Activated CD4-positive, alpha-beta T cell treated with anti-CD3 and anti-CD28 coated beads, Interleukin-2, Interleukin-6, amounts not matched to agents 100 ng/mL and 50 ng/mL, durations not matched to agents 16 hours and 8 hours (primary cell): ENCODE measurements at places on chromosomes 4 and X.

DNA sequence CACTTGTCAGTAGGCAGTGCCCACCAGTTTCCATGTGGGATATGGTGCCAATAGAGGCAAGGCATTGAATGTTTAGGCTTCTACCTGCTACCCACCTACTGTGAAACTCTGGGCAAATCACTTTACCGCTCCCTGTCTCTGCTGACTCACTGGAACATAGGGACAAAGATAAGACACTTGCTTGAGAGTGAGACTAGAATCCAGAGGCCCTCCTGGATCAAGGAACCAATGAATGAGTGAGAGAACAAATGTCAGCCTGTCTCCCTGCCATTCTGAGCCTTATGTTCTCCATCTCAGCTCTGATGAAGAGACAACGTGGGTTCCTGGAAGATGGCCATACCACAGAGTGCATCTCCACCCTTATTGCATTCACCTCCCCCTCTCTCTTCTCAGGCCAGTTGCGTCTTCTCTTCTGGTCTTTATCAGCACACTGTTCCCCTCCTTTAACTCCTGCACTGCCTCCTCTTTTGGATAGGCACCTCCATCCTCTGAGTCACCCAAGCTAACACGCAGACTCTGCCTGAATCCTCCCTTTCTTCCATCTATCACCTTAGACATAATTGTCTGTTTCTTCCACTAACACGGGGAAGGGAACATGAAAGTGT lies 15.4 kb upstream of the PRRG3 start:
- no peak for DNase-seq

DNA sequence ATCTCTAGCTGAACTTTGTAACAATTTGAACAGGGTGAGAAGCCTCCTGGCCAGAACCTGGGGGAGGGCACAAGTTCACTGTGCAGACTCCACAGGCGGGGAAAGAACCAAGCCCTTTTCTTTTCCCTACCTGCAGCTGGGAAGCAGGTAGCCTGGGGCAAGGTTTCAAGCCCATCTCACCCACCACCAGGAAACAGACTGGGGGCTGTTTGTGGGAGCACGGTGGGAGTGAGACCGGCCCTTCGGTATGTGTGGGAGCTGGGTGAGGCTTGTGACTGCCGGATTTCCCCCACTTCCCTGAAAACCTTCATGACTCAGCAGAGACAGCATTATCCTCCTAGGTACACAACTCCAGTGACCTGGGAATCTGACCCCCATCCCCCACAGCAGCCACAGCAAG lies 211.7 kb downstream of the ZNF674 start:
- no peak for DNase-seq

DNA sequence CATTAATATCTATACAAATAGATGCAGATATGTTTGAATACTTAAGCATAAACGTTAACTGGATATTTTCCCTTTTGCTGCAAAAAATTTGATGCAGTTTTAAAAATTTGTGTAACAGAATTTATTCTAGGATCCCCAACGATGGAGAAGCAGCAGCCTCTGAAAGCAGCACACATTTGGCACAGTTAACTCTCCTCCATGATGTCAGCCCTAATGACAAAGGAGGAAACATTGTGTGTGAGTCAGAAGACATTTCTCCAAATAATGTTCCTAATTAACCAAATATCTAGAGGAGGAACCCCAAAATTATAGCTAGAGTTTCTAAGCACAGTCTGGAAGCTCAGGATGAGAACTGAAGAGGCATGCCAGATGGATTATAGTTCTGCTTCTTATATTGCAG lies 281.9 kb upstream of the MAD2L1 start:
- no peak for DNase-seq

DNA sequence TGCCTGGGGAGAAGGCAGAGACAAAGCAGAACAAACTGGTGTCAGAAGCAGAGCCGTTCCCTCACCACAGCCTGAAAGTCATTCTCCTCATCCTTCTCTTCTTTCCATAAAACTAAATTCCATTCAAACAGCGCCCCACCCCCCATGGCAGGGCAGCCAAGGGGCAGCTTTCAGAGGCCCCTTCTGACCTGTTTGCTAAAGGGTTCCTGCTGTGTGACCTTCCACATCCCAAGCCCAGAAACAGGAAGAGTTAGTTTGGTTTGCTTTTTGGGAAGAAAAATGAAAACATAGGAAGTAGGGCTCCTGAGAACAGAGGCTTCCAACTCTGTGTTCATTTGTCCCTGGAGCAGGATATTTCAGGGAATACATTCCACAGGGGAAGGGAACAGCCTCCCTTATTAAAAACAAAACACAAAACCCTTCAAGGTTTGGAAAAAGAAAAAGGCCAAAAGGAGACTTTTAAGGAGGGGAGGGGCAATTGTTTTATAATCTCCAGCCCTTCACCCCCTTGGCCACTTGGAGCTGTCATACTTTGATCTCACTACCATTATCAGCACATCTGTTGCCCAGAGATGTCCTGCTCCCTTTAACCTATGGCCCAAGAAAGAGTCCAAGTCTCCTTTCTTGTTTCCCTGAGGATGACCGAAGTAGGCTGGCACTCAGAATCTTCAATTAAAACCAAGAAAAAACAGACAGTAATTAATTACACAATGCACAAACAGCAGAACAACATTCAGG lies 25.3 kb downstream of the STARD8 start:
- DNase-seq: no peak

GRCh38 chrX:53280331-53281320 lies 758 bp downstream of the IQSEC2 start:
- no peak for DNase-seq

DNA sequence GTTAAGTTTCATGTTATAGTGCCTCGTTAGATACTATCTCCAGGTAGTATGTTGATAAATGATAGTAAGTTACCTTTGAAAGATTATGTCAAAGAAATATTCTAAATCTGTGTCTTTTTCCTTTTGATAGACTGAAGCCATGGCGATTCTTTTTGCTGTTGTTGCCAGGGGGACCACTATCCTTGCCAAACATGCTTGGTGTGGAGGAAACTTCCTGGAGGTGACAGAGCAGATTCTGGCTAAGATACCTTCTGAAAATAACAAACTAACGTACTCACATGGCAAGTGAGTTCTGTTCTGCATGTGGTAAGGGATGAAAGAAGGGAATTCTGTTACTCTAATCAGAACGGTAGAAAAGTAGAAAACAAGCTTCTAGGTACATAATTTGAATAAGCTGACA lies 8.2 kb downstream of the VAMP7 start:
- no peak for DNase-seq

GRCh38 chr4:9996319-9997110 lies 24.8 kb downstream of the SLC2A9 start:
- DNase-seq: no peak

- no peak for DNase-seq
Measured at GRCh38 chrX:102966701-102967100, 29.6 kb downstream of the RAB40AL start.

GRCh38 chr4:53113431-53114225 lies 251.5 kb downstream of the RASL11B start:
- peak; percentile 72 for DNase-seq

- no peak for DNase-seq
Measured at GRCh38 chrX:112901869-112902725, 61.5 kb upstream of the AMOT start.

DNA sequence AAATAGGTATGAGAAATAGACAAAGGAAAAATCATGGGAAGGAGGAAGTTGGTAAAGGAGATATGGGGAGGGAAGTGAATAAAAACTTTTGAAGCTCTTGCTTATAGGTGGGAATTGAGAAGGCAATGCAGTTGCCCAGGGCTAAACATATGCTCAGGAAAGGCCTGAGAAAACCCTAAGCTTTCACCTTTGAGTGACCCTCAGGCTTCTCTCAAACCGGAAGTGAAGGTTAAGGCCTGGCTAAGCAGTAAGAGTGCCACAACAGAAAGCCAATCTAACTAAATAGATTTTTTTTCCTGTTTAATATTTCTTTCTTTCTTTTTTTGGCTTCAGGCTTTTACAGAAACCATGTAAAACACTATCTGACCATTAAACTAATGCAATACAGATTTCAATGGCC lies 69.5 kb upstream of the GABRA3 start:
- no peak for DNase-seq

DNA sequence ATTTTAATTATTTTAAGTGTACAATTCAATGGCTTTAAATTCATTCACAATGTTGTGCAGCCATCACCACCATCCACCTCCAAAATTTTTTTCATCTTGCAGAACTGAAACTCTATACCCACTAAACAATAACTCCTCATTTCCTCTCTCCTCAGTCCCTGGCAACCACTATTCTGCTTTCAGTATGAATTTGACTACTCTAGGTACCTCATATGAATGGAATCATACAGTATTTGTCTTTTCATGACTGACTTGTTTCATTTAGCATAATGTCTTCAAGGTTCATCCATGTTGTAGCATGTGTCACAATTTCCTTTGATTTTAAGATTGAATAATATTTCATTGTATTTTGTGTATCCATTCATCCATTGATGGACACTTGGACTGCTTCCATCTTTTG lies 46.9 kb downstream of the KIF4A start:
- peak; percentile 72 for DNase-seq

DNA sequence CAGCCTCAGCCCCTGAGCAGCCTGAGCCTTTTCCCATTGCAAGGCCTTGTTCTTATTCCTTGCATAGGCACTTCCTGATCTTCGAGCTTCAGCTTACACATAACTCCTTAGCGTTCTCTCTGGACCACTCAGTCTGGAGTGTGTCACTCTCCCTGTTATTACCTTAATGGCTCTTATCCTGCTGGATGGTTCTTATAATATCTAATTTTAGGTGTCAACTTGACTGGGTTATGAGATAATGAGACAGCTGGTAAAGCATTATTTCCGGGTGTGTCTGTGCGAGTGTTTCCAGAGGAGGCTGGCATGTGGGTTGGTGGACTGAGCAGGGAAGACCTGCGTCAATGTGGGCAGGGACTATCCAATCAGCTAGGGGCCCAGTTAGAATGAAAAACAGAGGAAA lies 75.7 kb downstream of the HAUS3 start:
- no peak for DNase-seq

DNA sequence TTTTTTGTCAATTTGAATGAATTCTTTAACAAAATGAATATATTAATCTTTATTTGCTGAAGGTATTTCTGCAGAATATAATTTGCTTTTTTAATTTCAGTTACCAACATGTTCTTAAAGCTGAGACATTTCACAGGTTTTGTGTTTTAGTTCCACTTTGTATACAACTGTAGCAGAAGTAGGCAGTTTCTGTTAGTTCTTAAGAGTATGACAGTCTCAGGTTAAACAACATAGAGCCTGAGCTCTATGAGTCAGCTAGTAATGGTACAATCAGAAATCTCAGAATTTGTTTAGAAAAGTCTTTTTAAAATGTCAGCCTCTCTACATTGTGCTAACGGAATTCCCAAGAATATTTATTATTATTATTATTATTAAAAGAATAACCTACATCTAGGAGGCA lies 50.4 kb downstream of the GSTCD start:
- DNase-seq: no peak

GRCh38 chrX:148382983-148383382 lies 117.4 kb upstream of the AFF2 start:
- no peak for DNase-seq

DNA sequence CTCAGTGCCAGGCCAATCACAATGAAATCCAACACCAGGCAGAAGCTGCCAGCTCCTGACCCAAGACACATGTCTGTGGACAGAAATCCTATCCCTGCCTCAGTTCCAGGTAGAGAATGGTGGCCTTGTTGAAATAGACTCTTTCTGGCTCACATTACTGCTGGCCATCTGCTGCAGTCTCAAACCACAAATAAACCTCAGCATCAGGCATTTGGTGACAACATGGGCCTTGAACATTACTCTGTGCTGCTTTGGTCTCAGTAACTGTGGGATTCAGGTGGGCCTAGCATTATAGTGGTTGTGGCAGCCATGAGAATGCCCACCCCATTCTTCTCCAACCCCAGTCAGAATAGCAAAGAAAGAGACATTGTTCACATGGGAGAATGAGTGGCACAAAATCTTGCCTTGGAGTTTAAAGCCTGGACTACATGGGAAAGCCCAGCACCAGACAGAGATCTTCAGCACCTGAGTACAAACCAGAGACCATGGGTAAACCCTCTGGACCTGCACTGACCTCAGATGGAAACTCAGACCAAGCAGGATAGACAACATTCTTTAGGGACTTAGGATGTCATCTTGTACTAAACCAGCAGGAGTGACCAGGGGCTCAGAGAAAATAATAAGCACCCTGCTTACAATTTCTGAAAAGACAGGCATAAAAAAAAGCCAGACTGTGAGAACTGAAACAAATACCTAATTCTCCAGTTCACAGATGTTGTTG lies 50.4 kb upstream of the TRAM1L1 start:
- no peak for DNase-seq

GRCh38 chr4:99966692-99967091 lies 16.6 kb upstream of the H2AZ1 start:
- no peak for DNase-seq

DNA sequence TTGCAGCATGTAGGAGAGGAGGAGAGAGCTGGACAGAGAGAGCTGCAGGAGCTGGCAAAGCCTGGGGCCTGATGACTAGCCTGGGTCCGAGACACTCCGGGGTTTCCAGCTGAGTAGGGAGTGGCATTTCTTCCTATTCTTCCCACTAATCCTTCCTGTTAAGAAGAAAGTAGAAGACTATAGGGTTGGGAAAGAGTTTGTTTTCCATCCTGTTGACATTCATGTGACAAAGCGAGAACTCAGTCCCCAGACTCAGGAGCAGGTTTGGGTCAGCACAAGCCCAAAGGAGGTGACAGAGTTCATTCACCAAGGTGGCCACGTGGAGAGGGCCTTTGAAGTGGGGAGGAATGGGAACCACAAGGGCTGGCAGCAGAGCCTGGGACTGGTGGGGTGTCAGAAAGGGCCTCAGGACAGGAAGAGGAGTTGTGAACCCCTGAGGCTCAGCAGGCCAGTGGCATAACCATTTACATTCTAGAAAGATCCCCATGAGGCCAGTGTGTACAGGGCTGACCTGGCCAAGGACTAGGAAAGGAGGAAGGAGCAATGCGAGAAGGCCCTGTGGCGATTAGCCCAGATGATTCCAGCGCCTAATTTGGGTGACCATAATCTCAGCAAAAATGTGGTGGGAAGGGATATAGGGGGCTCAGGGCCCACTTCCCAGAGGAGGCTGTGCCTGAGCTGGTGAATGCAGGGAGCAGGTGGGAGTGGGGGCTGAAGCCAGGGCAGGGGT lies 3.3 kb upstream of the HAUS3 start:
- DNase-seq: no peak

DNA sequence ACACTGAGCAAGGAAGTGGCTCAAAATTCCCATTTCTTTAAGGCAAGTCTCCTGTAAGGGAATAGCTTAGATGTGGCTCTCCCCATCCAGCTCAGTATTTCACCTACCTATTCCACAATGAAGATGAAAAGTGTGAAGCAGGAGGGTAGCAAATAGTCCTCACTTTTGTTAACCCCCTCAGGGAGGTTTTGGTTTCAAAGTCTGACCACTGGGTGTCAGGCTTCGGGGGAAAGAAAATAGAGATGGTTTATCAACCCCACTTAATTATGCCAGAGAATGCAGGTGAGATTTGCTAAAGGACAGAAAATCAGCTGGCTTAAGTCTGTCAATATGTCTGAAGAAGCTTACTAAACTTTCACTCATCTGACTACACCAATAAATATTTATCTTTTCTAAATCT lies 69.5 kb downstream of the DHX15 start:
- no peak for DNase-seq
